ENCODE measurements at places on chromosomes 1 and 21. TPM values are rescaled to one million over a fixed set of nuclear protein-coding genes. Genes with fewer than 3 reads are reported as not detected.

Gene GUCA2B
- total RNA-seq, result not detected

Gene VWA5B1
- total RNA-seq, result not detected

Gene BRDT
- total RNA-seq, result not detected

Gene FBLIM1
- total RNA-seq, result 373 TPM

Gene CNIH3
- 1.2 TPM for total RNA-seq

Gene CHAF1B
- total RNA-seq, result 3.5 TPM

Gene LIN9
- total RNA-seq, result 2.0 TPM

Gene PODN
- 0.39 TPM for total RNA-seq

Gene FCER1G
- total RNA-seq, result 0.39 TPM

Gene BACE2
- total RNA-seq, result 22.0 TPM

Gene CD84
- 0.39 TPM for total RNA-seq

Gene PROK1
- total RNA-seq, result 0.11 TPM

Gene KLHDC8A
- total RNA-seq, result under 0.01 TPM

Gene PRRX1
- 0.79 TPM for total RNA-seq

Gene ARHGAP30
- total RNA-seq, result 2.5 TPM

Gene CD34
- not detected for total RNA-seq

Gene HCN3
- total RNA-seq, result 2.2 TPM

Gene SPRR2E
- total RNA-seq, result not detected

Gene ITLN1
- total RNA-seq, result not detected

Gene PTPN7
- not detected for total RNA-seq

Gene CDK18
- total RNA-seq, result 13.8 TPM

Gene MPZ
- 0.33 TPM for total RNA-seq

Gene NDUFV3
- 56.8 TPM for total RNA-seq

Gene SYT2
- total RNA-seq, result not detected

Gene HTR1D
- 0.76 TPM for total RNA-seq

Gene ADORA3
- not detected for total RNA-seq

Gene KRTAP12-4
- total RNA-seq, result not detected

Gene ADARB1
- 46.0 TPM for total RNA-seq

Gene C4BPA
- not detected for total RNA-seq

Gene TLR5
- 0.39 TPM for total RNA-seq

Gene GTF2B
- total RNA-seq, result 34.2 TPM

Gene SFN
- total RNA-seq, result 146 TPM

Gene OR2T11
- 8.2 TPM for total RNA-seq

Gene RGS1
- not detected for total RNA-seq

Gene SAMD13
- 0.39 TPM for total RNA-seq

Gene CCDC30
- total RNA-seq, result 2.4 TPM

Gene SLC35F3
- 0.79 TPM for total RNA-seq

Gene OLIG2
- total RNA-seq, result not detected

Gene FCGR1A
- not detected for total RNA-seq

Gene RAB42
- 2.4 TPM for total RNA-seq

Gene CCDC190
- not detected for total RNA-seq

Gene OMA1
- total RNA-seq, result 17.3 TPM

Gene TESK2
- 10.8 TPM for total RNA-seq

Gene FBXO2
- total RNA-seq, result 41.8 TPM

Gene TINAGL1
- total RNA-seq, result 13.3 TPM

Gene SERTAD4
- 4.7 TPM for total RNA-seq

Gene BGLAP
- total RNA-seq, result 0.54 TPM

Gene SIM2
- 4.3 TPM for total RNA-seq

Data from placental epithelial cell (primary cell).